Fibroblast of skin of scalp (primary cell): ENCODE measurements at places on chromosomes 16 and 17.

- DNase-seq = peak; percentile 23
Measured at GRCh38 chr16:70481929-70482536, 27.6 kb downstream of the FCSK start.

GRCh38 chr17:67372751-67373150, 4.3 kb upstream of the PITPNC1 start:
- no peak for DNase-seq

- DNase-seq = no peak
Measured at GRCh38 chr17:60323754-60324153, 68.2 kb downstream of the USP32 start.

GRCh38 chr17:11487469-11487868, 110.8 kb upstream of the DNAH9 start:
- no peak for DNase-seq

DNA sequence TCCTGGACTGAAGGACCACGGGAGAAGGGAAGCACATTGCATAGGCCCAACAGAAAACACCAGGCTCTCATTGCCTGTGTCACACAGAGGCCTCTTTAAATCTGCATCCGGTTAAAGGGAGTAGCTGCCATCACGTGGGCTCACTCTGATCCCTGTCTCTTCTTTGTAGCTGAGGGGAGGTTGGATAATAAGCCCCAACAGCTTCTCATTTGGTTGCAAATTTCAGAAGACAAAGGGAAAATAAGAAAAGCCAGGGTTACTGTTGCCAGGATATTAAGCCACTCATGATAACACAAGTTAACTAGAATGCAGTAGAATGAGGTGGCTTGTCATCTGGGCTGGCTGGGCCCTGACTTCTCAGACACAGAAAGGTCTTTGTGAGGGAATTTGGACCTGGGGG, 325.1 kb upstream of the ERCC4 start:
- DNase-seq = no peak

GRCh38 chr16:12573730-12574383, 229.8 kb downstream of the CPPED1 start:
- DNase-seq = peak; percentile 39

DNA sequence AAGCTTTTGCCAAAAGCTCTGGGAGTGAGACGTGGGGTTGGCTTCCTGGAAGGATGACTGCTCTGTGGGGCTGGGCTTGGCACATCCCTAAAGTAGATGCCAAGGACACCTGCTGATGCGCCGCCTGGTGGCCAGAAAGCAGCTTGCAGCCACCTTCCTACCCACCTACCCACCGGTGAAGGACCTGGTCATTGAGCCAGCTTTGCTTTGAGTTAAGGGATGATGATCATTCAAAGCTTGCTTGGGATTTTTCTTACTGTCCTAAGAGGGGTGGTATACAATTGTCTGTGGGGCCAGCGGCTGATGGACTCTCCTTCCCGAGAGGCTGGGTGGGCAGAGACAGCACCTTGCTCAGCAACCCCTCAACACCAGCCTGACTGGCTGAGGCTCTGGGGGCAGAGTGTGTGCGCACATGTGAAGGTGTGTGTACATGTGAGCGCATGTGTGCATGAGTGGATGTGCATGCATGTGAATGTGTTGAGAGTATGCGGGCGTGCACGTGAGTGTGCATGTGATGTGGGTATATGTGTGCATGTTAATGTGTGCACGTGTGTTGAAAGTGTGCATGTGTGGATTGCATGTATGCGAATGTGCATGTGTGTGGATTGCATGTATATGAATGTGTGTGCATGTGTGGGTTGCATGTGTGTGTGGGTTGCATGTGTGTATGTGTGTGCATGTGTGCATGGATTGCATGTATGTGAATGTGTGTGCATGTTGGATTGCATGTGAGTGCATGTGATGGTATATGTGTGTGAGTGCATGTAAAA, 18.6 kb downstream of the C1QTNF1 start:
- DNase-seq = peak; percentile 56

- DNase-seq = no peak
Measured at GRCh38 chr17:39018267-39019134, 51.3 kb upstream of the FBXO47 start.

DNA sequence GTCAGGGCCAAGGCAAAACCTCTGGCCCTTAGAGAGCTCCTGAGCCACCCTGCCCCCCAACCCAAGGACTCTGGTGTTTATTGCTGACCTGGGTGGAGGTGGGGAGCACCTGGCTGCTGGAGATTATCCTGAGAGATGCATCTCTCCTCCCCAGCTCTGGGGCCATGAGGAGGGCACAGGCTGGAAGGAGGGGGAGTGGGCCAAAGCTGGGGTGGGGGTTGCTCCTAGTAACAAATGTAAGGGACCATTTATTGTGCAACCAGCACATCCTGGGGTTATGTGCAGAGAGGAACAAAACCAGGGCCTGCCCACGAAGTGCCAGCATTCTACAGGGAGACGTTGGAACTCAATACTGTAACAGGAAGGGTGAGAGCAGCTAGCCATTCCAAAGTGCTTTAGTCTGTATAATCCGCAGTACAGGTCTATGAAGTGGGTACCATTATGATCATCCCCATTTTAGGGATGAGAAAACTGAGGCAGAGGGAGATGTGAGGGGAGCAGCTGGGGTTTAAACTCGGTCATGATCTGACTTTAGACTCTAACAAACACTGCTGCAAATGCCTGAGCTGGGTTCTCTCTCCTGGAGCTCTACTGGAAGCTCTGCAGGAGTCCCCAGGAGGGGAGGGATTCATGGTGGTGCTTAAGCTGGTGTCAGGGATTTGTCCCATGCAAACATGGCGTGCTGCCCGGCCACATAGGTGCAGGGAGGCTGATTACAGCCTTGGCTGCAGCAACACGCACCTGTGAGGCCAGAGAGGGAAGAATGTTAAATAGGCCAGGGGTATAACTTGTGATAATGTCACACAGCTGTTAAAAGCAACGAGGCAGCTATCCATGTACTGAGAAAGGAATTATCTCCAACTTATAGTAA, 1.4 kb upstream of the RHBDF2 start:
- no peak for DNase-seq

DNA sequence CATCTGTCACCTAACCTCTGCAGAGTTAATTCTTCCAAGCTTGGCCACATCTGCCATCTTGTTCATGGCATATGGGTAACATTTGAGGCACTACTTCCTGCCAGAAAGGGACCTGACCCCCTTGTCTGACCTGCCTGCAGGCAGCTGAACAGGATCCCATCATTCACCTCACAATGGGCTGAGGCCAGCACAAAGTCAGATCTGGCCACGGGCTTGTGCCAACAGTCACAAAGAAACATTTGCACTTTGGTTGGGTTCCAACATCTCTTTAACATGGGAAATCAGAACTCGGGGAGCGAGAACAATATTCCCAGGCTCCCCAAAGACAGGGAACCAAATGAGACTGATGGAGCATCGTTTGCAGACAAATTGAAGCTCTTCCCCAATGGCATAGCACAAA, 116.1 kb downstream of the XYLT1 start:
- DNase-seq = no peak

GRCh38 chr16:58518980-58519368, 3.7 kb downstream of the SETD6 start:
- no peak for DNase-seq

DNA sequence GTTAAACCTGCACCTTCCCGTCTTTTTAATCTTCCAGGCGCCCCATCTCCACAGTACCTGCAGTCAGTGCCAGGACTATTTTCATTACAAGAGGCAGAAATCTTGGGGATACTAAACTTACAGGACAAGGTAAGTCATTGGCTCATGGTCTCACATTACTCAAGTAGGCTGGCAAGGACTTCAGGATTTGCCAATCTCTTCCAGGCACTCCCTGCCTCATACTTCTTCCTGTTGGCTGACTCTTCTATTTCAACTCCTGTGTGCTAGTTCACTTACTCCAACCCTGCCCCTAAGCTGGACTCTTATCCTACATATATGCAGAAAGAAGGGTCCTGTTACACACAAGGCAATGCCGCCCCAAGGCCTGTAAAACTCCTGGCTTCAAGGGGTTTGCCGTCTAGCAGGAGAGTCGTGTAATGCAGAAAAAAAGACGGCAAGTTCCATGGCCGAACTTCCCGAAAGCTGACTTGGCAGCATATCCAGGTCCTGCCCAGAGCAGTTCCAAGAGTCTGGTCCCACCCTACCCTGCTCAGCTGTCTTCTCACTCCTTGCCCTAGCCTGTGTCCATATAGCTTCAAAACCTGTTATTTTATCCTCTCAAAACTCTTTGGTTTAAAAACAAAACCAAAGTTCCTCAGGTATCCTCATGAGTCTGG, 14.8 kb downstream of the ERN1 start:
- no peak for DNase-seq

GRCh38 chr16:49337814-49338350, 35.7 kb upstream of the C16orf78 start:
- no peak for DNase-seq

DNA sequence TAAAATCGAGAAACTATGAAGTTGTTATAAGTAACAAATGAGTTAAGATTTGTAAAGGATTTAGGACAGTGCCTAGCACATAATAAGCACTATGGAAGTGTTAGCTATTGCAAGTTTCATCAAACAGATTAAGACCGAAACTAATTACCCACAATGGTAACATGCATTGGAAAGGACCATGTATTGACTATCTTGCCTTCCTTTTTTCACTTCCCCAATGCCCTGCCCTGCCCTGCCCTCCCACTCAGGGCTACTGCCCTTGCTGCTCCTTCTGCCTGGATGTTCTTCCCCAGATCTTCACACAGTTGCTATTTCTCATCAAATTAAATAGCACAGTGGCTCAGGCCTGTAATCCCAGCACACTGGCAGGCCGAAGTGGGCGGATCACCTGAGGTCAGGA, 202.1 kb upstream of the PSMD7 start:
- DNase-seq = no peak

- no peak for DNase-seq
Measured at GRCh38 chr17:76585033-76585648, 519 bp downstream of the ST6GALNAC2 start.

- DNase-seq = no peak
Measured at GRCh38 chr16:63185235-63185780, 1149.1 kb upstream of the CDH8 start.

- peak; percentile 93 for DNase-seq
Measured at GRCh38 chr17:73342541-73343167, 30.9 kb upstream of the CDC42EP4 start.

- no peak for DNase-seq
Measured at GRCh38 chr17:77899498-77899897, 59.0 kb upstream of the TNRC6C start.

DNA sequence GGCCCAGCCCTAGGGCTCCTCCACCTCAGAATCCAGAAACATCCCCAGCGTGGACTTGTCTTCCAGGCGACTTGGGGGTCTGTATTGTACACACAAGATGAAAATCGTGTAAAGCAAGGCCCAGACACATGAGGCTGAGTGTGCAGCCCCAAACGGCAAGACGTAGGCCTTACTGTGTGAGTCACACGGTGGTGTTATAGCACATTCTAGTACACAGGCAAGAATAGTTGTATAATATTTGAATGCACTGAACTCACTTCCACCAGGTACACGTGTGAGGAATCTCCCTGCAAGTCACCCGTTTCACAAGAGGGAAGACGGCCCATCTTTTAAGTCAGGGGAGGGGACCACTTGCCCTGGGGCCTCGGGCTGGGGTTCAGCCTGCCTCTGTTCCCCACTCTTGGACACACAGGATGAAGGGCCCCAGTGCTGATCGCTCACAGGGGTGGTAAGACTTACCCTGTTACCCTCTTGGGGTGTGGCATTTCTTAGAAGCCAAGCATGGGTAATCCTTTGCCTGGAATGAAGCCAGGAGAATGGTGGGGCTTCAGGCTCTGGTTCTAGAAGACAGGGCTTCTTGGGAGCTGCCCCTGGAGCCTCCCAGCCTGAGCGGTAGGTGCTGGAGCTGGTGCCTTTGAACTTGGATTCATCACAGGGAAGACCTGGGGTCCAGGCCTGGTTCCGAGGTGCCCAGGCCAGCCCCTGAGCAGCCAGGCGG, 71.3 kb downstream of the SREBF1 start:
- DNase-seq = no peak

- DNase-seq = no peak
Measured at GRCh38 chr16:27691721-27692120, 141.8 kb downstream of the KATNIP start.

GRCh38 chr17:5522476-5522875, 36.1 kb downstream of the MIS12 start:
- no peak for DNase-seq

DNA sequence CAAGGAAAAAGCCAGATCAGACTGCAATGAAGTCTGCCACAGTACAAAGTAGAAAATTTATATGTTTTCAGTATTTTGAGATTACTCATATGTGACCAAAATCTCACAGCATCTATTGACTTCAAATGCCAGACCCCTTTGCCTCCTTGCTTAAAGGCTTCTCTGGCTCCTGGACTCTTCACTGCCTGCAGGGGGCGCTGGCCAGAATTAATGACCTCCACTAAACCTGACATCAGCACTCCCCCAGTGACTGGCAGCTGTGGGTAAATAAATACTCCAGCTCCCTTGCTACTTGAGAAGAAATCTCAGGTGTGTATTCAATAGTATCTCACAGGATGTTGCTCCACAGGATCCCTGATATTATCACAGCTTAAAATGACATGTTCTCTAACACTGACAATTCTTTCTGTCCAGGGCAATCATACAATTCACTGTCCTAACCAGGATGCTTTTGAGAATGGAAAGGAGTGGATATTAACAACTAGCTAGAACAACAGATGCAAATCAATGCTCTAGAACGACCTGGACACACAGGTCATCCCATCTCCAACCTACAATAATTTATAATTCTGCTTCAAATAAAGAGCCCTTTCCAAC, 4.0 kb downstream of the BECN1 start:
- DNase-seq = peak; percentile 62

- peak; percentile 59 for DNase-seq
Measured at GRCh38 chr17:48954300-48954755, 9.7 kb upstream of the SNF8 start.

GRCh38 chr16:72808754-72809153, 239.2 kb downstream of the ZFHX3 start:
- DNase-seq = no peak

- no peak for DNase-seq
Measured at GRCh38 chr16:68267612-68268405, 3.5 kb downstream of the SLC7A6 start.

DNA sequence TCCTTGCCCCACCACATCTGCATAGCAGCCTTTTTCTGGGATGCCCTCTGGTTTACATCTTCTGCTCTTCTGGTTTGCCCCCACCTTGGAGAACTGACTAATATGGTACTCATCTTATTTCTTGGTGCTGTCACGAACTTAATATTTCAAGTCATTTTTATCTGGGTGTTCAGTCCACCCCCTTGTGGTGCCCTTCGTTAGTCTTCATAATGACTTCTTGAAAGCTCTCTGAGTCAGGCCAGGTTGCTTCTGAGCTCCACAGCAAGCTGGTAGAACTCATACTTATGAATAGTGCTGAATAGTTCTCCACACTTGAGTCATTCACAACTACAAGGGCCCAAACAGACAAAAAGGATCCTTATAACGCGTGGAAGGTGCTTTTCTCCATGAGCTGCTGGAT, 35.8 kb upstream of the TEKT3 start:
- peak; percentile 71 for DNase-seq
